Stimulated activated CD8-positive, alpha-beta memory T cell treated with anti-CD3 and anti-CD28 coated beads, Interleukin-4, amount 100 ng/mL, for 1 hour (primary cell): ENCODE measurements at places on chromosomes 4 and X.

- no peak for DNase-seq
These were observed 216.0 kb upstream of the FTHL17 start for GRCh38 chrX:31287861-31288260.

DNA sequence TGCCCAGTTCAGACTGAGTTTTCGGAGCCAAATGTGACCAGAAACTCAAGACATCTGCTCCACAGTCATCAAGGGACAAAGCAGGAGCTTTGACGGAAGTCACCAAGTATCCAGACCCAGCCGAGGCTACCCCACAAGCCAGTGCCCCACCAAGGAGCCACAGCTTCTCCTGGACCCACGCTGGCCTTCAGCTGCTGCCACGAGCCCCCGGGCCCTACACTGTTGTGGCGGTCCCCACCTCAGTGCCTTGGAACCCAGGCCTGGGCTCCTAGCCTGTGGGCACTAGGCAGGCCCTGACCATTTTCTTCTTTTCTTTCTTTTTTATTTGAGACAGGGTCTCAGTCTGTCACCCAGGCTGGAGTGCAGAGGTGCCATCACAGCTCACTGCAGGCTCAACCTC, 82.1 kb upstream of the NKX1-1 start:
- no peak for DNase-seq

GRCh38 chr4:152665691-152666395, 14.0 kb downstream of the TMEM154 start:
- no peak for DNase-seq

- DNase-seq = peak; percentile 24
These were observed 612 bp downstream of the MAGED2 start for GRCh38 chrX:54808109-54808604.

DNA sequence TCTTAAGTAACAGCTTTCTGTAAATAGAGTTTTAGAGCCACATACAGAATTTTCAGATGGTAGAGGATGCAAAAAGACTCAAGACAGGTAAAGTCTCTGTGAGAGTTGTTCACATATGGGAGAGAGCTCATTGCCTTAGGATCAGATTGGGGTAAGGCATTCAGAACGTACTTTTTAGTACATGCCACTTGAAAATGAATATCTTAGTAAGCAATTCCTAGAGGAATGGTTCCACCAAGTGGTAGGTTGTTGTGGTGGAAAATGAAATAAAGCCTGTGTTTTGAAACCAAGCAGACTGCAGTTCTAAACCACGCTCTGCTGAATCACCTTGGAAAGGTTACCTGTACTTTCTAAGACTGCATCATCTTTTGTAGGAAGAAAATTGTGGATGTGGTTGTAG, 547.0 kb upstream of the LCORL start:
- DNase-seq = no peak

DNA sequence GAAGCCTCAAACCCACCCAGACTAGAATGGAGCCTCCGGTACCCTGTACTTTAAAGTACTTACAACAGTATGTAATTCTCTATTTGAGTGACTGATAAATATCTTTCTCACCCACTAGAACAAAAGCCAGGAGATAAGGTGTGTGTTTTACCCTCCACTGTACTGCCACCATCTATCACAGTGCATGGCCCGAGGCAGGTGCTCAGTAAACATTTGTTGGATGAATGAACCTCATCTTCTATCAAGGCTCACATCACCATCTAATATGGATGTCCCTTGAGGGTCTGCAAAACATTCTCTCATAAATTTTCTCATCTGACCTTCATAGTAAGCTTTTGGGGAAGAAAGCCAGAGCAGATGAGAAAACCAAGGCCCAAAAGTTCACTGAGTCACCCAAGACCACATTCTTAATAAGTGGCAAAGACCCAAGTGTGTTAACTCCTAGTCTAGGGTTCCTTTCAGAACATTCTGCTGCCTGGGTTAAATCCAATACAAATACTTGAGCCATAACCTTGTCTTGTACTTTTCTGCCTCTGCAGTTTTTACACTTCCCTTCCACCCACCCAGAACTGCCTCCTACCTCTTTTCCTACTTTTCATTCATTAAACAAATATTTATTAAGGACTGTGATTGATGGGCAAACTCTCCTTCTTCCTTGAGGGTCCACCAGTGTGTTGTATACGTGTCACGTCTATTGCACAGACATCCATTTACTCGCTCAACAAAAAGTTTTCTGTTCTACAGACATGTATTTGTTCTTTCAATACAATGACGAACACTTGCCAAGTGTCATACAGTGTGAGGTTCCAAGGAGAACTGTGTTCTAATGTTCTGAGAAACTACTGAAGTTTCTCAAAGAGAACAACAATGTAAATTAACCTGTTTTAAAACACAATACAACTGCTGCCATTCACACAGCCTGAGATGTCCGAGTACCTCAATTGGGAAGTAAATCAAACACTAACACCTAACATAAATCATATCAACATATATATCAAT, 35.7 kb downstream of the APBB2 start:
- no peak for DNase-seq

GRCh38 chr4:28443801-28444412, 1583.3 kb downstream of the STIM2 start:
- DNase-seq = no peak

DNA sequence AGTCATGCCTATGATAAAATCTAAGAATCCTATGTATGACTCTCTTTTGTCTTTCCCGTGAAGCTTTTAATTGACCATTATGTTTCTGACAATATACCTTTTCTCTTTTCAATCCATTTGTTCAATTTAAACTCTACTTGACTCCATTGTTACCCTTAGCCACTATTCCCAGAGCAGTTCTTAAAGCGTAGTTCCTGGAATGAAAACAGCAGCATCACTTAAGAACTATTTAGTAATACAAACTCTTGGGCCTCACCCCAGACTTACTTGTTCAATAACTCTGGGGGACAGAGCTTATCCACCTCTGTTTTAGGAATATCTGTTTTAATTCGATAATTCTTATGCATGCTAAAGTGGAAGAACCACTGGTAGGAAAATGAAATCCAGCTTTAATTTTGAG, 358.4 kb downstream of the PRR32 start:
- DNase-seq = no peak

DNA sequence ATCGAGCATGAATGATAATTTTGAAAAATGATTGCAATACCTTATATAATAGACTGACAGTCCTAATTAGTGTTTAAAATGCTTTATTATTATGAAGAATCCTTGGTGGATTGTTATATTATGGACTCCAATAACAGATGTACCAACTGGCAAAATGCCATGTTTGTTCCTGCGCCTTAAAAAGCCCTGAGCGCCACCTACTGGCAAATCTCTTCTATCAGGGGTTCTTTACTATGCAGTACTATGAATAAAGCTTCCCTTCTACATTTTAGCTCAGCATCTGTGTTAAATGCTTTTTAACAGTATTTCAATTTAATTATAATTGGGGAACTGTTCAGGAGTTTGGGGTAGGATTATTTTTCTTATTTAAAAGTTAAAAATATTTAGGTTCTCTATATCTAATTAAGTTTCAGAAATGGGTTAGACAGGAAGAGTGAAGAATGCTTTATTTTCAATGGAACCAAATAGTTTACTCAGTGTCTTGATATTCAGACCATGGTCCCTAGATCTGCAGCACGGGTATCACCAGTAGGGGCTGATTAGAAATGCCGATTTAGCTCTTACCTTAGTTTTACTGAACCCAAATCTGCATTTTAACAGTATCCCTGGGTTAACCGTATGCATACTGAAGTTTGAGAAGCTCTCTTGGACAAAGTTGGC, 20.0 kb downstream of the CFAP97 start:
- peak; percentile 33 for DNase-seq

- no peak for DNase-seq
These were observed 50.3 kb downstream of the CASP3 start for GRCh38 chr4:184598753-184599491.

DNA sequence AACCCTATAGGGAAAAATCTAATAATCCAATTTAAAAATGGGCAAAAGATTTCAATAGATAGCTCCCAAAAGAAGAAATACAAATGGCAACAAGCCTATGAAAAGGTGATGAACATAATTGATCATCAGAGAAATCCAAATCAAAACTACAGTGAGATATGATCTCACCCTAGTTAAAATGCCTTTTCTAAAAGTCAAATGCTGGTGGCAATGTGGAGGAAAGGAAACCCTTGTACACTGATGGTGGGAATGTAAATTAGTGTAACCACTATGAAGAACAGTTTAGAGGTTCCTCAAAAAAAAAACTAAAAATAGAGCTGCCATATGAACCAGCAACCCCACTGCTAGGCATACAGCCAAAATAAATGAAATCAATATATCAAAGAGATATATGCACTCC, 44.5 kb downstream of the STPG2 start:
- DNase-seq = no peak

- no peak for DNase-seq
These were observed 59.0 kb downstream of the REELD1 start for GRCh38 chr4:146273204-146273901.

GRCh38 chrX:33357606-33358005, 146.3 kb upstream of the DMD start:
- no peak for DNase-seq
